Retina (tissue), 1 donor: ENCODE measurements at places on chromosomes 1 and 21.

GRCh38 chr1:9892563-9893528 is 17.2 kb downstream of the CTNNBIP1 start:
- peak; percentile 75 for DNase-seq

- no peak for DNase-seq
Observed at GRCh38 chr1:25451908-25452307, 21.2 kb downstream of the MACO1 start.

- no peak for DNase-seq
Observed at GRCh38 chr1:63775418-63776127, 1.8 kb downstream of the ROR1 start.

DNA sequence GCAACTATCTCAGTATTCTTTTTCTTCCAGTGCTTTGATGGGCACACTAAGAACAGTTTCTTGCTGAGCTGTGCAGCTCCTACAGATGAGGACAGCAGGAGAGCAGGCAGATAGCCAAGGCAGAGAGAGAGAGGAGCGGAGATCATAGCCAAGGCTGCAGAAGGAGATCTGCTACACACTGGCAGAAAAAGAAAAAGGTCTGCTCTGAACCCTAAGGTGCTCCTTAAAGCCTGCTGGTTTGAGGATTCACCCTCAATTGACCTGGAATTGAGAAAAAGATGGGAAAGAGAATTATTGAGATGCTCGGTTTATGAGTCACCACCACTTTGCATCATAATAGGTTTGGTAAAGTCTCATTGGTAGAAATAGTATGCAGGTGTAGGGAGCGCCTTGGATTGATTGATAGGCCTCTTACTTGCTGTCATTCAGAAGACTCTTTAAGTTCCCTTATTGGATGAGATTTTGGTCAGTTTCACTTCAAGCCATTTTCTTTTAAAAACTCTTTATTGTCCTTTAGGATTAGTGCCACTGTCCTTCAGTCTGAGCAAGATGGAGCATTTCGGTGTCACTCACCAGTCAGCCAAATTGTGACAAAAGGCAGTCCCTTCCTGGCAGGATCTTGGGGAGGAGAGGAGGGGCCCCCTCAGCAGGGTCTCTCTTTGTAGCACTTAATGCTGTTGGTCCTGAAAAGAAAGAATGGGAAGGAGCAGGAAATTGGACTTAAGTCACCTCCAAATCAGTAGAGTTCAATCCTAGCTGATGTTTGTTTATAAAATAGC is 685.0 kb downstream of the ADGRL2 start:
- DNase-seq = peak; percentile 4

DNA sequence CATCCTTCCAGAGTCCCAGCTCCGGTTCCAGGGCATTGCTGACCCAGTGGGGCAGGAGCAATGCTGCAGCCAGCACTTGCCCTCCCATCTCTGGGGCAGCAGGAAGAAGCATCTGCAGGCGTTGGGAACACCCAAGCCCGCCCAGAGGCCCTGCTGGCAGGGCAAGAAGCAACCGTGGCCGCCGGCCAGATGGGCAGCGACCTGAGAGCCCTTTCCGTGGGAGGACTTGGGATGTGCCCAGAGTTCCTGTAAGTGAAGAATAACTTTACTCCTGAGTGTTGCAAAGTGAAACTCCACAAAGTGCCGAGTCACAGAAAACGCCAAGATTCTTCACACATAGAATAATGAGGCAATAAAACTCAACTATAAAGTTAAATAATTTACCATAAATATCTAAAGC is 46.0 kb downstream of the GRIK3 start:
- DNase-seq = no peak

DNA sequence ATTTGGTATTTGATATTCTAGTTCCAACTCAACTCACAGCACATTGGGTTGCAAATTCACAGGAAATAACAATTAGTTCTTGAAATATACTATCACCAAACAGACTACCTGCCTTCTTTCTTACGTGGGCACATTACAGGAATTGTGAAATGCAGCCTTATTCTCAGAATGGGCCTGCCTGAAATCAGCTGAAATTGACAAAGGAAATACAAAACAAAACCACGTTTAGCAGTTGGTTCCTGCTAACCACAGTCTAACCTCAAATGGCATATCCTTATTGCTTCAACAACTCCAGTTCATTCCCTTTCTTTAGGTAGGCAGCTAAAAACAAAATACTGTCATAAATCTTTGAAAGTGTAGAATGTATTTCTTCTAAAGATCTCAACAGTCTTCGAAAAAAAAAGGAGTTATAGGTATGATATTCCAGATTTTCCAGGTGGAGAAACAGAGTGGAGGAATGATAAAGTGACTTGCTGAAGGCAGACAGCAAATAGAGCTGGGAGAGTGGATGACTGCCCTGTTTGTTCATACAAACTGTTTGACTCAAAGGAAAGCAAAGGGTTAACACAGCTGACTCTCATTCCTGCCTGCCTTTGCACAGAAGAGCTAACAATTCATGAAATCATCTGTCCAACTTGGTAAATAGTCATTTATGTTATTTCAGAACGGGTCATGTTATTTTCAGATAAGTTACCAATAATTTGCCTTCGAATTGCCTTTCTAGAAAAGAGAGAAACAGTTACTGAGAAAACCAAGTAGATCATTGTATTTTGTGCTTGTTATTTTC is 1.6 kb upstream of the GREM2 start:
- no peak for DNase-seq

GRCh38 chr1:181778640-181779260 is 282.8 kb downstream of the ZNF648 start:
- peak; percentile 61 for DNase-seq

GRCh38 chr1:95537176-95537575 is 303.2 kb downstream of the RWDD3 start:
- no peak for DNase-seq

GRCh38 chr21:33088384-33088783 is 18.4 kb downstream of the OLIG1 start:
- DNase-seq = no peak

- no peak for DNase-seq
Observed at GRCh38 chr1:218339267-218339831, 5.8 kb upstream of the TGFB2 start.
